SK-N-SH treated with all-trans-retinoic acid at 6 μM for 48 hours (cell line): ENCODE measurements at places on chromosomes 6 and 20.

DNA sequence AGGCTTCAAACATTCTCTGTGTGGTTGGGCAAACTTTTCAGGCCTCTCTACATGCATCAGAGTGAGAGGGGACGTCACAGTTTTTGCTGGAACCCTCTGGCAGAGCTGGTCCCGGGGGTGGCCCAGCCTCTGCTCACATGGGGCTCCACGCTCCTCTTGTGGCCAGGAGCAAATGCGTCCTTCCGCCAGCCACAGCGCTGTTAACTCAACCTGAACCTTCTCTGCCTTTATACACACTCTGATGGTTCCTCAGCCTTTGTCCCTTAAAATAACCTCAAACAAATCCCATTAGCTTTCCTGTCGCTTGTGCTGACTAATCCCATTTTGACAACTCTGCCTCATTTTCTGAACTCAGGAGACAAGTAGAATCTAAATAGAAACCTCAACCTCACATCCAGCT, 39.4 kb upstream of the TGM6 start:
- ATAC-seq = no peak

DNA sequence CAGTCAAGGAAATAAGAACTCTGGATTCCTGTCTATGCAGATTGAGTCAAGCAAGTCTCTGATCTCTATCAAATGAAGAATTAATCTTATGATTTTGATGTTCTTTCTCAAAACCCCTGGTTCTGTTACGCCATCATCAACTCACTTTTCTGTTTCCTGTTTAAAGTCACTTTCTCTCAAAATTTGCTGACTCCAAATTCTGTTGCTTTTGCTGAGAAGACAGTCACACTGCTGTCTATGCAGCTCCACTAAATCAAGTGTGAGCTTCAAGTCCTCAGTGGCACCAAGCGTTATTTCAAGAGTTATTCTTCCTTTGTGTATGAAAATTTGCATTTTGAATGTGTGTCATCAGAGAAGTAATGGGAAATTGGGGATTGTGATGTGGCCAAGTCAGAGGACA, 663.3 kb downstream of the KIF16B start:
- ATAC-seq = no peak

- no peak for ATAC-seq
These were observed 1.8 kb downstream of the NFKBIE start for GRCh38 chr6:44263354-44264100.

- no peak for ATAC-seq
These were observed 50.3 kb downstream of the EDN1 start for GRCh38 chr6:12340488-12340818.

GRCh38 chr20:25239387-25240370, 8.2 kb upstream of the PYGB start:
- no peak for ATAC-seq

DNA sequence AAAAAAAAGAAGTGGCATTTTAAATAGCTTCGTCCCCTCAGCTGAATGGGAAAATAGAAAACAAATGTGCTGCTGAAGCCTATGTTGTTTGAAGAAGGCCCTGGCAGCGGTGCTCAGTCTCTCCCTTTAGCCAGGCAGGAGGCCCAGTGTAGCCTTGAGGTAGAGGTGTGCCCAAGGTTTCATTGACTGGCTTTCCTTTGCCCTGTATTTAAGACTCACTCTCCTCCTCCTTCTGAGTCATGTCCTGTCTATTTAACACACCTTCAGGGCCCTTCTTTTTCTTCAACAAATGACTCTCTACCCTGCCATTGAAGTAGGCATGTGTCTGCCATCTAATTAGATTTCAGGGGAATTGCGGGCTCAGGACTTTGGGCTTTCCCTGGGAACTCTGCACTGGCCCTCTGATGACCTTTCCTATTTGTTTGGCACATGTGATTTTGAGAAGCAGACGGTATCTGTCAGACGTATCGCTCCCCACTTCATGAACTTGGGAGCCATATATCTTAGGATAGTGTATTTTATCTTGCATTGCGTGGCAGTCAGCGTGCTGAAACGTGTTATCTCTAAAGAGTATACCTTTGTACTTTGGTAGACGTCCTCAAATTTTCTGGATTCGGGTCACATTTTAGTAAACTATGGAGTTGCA, 4.3 kb downstream of the TJAP1 start:
- ATAC-seq = no peak

DNA sequence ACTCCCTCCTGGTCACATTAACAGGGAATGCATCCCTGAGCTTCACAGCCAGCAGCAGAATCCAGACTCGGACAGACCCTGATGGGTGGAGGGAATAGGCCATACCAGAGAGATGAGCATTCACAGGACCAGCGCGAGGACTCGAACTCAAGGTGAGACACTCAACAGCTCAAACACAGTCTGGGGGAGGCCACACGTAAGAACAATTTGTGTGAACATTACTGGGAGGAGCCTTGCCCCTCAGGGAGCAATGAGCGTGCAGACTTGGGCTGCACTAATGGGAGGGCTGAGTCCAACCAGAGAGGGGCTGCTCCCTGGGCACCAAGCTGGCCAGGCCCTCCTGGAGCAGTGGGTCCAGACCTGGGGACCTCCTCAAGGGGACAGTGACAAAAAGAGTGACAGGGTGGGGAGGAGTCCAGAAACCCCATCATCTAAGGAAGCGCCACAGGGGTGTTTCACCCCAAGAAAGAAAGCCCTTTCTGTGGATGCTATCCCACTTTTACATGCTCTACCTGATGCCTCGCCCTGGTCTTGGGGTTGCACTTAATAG, 118.4 kb downstream of the MRPL14 start:
- ATAC-seq = no peak

GRCh38 chr6:42279966-42280629, 62.4 kb upstream of the MRPS10 start:
- ATAC-seq = peak; percentile 63

- ATAC-seq = no peak
These were observed 45.9 kb upstream of the CDH22 start for GRCh38 chr20:46354207-46354555.
